Stimulated activated CD8-positive, alpha-beta memory T cell treated with anti-CD3 and anti-CD28 coated beads, Interleukin-15, amount 100 ng/mL, for 24 hours (primary cell): ENCODE measurements at places on chromosomes 4 and X.

DNA sequence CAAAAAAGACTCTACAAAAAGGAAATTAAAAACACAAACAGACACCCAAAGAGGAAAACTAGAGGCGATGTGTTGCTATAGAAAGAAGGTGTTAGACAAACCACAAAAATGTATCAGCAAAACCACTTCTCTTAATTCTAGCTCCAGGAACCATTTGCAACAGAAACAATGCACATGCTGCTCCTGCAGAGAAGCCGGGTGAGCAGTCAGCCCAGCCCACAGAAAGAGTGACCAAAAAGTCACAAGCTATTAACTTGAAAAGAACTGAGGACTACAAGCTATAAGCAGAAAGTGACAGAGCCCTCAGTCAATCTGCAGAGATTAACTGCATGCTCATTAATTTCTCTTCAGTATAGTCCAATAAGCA, 96.2 kb upstream of the KLHL13 start:
- DNase-seq = no peak

DNA sequence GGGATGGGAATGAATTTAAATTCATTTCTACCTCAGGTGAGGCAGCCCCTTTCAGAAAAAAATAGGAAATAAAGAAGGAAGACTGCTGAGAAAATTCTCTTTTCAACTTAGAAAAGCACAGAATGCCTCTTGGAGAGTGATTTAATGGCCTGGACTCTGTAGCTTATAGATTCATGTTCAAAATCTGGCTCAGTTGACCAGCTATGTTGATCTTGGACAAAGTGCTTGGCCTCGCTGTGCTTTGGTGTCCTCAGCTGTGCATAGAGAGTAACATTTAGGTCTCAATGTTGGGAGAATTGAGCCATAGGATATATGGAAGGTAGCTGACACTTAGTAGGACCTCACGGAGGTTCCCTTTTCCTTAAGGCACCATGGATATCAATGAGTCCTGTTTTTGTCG, 49.7 kb upstream of the SFRP2 start:
- DNase-seq = no peak

GRCh38 chrX:19814240-19814639, 73.2 kb downstream of the SH3KBP1 start:
- no peak for DNase-seq

- DNase-seq = no peak
These were observed 159.4 kb downstream of the ANTXR2 start for GRCh38 chr4:79913581-79913980.

GRCh38 chr4:26785810-26786209, 74.8 kb upstream of the STIM2 start:
- no peak for DNase-seq

GRCh38 chrX:84218726-84219125, 30.7 kb upstream of the RPS6KA6 start:
- no peak for DNase-seq

DNA sequence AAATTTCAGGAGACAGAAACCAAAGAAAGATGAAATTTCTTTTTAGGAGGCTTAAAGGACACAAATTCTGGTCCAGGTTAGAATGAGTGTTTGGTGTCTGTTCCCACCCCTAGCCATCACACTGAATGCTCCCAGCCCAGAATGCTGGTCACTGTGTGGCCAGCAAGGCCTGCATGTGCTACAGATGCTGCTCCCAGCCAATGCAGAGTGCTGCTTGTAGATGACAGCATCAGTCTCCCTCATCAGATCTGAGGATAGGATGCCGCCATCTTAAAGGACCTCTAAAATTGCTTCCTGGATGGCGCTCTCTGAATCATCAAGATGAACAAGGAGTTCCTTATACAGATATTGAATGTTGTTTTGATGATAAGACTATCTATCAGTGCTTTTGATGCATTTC, 17.9 kb upstream of the UBA6 start:
- DNase-seq = no peak

DNA sequence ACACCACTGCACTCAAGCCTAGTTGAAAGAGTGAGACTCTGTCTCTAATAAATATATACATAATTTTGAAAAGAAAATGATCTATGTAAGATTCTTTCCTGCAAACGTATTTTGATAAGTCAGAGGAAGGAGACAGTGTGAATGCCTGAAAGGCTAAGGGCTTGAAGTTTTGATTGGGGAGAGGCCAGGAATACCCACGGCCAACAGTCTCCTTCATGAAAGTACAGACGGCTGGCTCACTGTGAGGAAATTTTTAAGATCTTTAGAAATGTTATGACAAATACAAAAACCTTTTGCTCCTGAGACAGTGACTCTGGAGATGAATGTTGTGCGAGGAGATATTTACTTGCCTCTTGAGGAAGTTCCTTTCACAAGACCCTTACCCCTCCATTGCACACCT, 111.4 kb upstream of the KLHL13 start:
- DNase-seq = no peak

DNA sequence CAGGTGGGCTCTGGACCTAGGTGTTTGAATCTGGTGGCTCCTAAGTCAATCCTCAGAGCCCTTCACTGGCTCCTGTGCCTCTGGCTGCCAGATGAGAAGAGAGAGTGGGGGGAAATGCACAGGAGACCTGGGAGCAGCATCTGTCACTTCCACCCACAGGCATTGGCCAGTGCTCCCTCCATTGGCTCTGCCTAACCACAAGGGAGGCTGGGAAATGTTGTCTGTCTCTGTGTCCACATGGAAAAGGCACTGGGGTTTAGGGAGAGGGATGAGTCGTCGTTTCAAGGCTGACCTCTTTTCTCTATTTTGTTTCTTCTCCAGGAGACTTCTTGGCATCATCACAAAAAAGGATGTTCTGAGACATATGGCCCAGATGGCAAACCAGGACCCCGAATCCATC, 76.4 kb downstream of the CLCN4 start:
- no peak for DNase-seq

- DNase-seq = no peak
These were observed 77.2 kb downstream of the DCHS2 start for GRCh38 chr4:154414371-154414770.

GRCh38 chr4:60002603-60003337, 1197.4 kb upstream of the ADGRL3 start:
- no peak for DNase-seq

DNA sequence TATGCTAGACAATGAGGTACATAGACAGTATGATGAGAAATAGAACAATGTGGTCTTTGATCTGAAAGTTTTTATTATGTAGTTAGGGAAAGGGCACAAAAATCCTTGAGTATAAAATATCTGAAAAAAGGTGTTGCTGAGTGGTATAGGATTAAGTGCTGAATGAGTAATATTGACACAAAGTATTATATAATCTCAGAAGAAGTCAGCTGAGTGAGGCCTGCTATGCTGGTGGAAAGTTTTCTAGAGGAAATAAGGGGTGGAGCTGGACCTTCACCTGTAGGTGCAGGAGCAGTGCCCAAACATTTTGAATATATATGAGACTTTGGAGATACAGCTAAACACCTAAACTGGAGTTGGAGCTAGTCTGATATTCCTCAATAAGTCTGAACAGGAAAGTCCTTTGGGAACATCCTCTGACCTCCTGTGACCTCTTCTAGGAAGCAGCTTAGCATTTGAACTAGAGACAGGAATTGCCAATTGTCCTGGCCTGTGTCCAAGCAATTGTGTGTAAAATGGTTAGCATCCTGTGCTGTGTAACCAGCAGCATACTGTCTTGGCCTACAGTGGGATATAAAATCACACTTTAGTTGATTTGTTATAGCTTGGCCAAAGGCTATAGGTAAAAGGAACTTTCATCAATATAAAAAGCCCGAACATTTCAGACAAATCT, 285.3 kb downstream of the ANKRD50 start:
- no peak for DNase-seq

DNA sequence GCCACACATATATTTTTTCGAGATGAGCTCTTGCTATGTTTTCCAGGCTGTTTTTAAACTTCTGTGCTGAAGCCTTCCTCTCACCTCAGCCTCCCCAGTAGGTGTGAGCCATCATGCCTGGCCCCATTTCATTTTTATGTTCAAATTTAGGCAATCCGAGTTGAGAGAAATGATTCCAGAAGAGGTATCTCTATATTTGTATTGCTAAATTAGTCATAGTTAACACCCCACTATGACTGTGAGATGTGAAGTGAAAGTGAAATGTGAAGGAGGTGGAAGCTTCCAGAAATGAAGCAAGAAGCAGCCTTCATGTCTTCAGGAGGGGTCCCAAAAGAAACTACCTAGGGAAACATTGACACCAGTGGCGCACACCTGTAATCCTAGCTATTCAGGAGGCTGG, 17.7 kb downstream of the APELA start:
- DNase-seq = no peak

DNA sequence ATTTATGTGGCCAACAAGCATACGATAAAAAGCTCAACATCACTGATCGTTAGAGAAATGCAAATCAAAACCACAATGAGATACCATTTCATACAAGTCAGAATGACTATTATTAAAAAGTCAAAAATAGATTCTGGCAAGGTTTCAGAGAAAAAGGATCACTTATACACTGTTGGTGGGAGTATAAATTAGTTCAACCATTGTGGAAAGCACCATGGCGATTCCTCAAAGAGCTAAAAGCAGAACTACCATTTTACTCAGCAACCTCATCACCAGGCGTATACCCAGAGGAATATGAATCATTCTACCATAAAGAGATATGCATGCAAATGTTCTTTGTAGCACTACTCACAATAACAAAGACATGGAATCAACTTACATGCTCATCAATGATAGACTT, 478.7 kb upstream of the GALNTL6 start:
- DNase-seq = no peak

DNA sequence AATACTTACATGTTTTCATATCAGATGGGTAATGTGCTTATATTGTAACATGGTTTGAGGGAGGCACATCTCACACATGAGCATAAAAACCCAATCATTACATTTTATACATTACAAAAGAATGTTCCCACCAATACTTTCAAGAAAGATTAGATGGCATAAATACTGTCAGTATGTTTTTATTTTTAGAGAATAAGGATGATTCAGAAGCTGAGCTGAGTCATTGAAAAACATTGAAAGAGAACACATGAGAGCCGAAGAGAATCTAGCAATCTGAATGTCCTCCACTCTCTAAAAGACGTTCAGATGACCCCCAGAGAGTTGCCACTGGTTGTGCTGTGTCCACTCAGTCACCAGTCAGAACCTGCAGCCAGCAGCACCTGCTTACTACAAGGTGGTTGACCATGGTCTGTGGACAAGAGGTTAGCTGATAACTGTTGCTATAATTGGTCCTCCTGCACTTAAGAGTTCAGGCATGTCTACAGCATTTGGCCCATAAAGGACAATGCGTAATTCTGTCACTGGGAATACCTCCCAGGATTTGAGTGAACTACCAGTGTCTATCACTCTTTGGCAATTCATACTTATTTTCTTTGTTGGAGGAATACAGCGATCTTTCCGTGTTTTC, 382.2 kb upstream of the IGFBP7 start:
- no peak for DNase-seq

DNA sequence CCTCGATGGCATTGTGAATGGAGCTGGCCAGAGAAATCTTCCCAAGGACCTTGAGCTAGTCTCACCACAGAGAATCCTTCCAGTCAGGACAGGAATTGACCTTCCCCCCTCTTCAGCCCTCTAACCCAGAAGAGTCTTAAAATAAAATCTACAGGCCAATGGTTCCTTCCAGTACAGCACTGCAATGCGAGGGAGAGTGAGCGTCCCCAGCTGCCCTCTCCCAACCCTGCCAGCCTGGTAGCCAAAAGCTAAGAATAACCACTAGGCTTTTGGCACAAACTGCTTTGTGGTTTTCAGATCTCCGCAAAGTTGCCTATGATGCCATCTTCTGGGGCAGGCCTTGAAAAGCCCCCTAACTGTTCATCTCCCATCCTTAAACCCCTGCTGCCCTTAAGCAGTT, 175.1 kb downstream of the AR start:
- no peak for DNase-seq

GRCh38 chr4:25177147-25177546, 16.9 kb upstream of the SEPSECS start:
- no peak for DNase-seq

DNA sequence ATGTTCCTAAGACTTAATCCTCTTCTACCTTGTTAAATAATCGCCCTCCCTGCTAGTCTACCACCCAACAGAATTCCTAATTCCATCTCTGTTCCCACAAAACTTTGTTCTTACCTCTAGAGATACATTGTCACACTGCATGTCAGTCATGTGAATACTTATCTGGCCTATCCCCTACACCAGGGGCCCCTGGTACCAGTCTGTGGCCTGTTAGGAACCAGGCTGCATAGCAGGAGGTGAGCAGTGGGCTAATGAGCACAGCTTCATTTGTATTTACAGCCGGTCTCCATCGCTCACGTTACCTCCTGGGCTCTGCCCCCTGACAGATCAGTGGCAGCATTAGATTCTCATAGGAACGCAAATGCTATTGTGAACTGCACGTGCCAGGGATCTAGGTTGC, 73.9 kb downstream of the APBB2 start:
- DNase-seq = no peak

- DNase-seq = no peak
These were observed 34.5 kb downstream of the LINC00632 start for GRCh38 chrX:140744085-140744484.

- DNase-seq = no peak
These were observed 182.5 kb upstream of the NPY2R start for GRCh38 chr4:155025762-155026457.

DNA sequence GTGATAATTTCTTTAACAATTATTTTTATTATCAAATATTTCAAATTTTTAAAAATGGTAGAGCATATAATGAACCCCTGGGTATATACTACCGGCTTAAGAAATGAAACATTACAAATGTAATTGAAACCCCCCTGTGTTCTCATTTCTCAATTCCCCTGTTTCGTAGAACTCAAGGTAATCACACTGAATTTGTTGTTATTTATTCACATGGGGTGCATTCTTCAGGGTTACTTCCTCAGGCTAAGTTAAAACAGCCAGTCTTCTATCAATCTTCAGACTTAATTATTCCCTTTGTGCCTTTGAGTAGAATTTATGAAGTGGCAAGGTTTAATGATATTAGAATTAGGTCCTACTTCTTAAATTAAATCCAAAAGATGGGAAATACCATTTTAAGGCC, 128.2 kb downstream of the ANAPC10 start:
- DNase-seq = no peak

DNA sequence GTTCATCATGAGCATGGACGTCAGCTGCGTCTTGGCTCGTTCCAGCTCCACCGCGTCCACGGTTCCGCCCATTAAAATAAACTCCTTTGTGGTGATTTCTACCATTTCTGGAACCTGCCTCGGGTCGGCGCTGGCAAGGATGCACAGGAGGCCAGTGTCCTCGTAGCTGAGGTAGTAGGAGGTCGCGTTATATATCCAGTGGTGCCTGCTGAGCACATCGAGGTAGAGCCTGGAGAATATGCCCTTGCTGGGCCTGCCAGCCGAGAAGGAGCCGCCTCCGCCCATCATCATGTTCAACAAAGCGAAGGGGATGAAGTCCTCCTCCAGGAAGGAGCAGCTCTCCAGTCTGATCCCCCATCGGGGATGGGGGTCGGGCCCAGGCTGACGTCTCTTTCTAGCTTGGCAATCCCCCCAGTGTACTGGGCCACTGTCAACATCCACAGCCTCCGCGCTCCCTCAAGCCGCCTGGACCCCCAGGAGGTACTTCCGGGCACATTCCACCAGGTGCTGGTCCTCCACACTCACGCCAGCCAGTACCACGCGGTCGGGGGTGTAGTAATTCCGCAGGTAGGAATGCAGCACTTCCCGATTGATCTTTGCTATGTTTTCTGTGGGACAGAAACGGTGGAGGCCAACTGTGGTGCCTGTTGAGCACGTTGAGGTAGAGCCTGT, 120.9 kb upstream of the GRID2 start:
- DNase-seq = no peak
